Spleen (tissue), 13 donors: ENCODE measurements at places on chromosomes 4 and X. TPM values are rescaled to one million over a fixed set of nuclear protein-coding genes. Genes with fewer than 3 reads are reported as not detected.

The MBTPS2 gene
- 9.8 TPM for total RNA-seq

The MCF2 gene
- 0.81 TPM for total RNA-seq

The ITGB1BP2 gene
- 1.5 TPM for total RNA-seq

The SH3D19 gene
- 13.0 TPM for total RNA-seq

The GPR50 gene
- not detected for total RNA-seq

The KLF8 gene
- total RNA-seq, result 6.3 TPM

The UGT2B10 gene
- not detected for total RNA-seq

The PSAPL1 gene
- not detected for total RNA-seq

The GLOD5 gene
- not detected for total RNA-seq

The RAB9A gene
- 26.4 TPM for total RNA-seq

The CT47B1 gene
- not detected for total RNA-seq

DNA sequence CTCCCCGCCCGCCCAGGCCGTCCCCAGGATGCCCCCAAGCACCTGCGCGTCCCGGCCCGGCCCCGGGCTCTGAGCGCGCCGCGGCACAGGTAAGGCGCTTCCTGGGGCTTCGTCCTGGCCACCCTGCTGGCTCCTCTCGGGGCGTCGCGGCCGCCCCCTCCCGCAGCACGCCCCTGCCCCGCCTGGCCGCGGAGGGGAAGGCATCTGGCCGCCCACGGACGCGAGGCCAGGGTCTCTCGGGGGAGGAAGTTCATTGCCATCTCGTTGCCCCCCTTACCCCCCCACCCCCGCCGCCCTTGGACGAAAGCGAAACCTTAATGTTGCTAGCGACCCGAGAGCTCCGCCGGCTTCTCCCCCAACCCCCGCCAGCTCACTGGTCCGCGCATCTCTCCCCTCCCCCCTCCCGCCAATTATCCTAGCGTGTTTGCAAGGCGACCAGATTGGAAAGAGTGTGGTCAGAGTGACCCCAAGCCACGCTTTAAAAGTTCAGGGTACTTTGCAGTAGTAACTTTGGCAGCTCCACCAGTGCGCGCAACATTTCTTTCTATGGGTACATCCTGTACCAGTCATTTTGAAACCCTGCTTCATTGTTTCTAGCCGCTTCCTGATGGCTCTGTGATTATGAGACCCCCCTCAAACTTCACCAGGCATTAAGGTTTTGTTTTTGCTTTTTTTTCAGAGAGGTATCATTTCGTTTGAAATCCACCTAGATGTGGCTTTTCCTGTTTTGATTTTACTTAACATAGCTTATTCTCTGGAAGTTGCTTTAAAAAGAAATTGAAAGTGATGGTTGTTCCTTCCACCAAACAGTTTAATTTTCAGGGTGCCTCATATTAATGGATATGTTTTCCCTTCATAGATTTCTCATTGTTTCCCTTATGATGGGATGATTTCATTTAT lies 626 bp downstream of the TBC1D1 start:
- DNase-seq, result no peak

DNA sequence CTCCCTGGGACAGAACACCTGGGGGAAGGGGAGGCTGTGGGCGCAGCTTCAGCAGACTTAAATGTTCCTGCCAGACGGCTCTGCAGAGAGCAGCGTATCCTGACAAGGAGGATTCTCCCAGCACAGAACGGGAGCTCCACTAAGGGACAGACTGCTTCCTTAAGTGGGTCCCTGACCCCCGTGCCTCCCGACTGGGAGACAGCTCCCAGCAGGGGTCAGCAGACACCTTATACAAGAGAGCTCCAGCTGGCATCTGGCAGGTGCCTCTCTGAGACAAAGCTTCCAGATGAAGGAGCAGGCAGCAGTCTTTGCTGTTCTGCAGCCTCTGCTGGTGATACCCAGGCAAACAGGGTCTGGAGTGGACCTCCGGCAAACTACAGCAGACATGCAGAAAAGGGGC lies 44.5 kb upstream of the FAAH2 start:
- peak; percentile 50 for DNase-seq

- DNase-seq, result no peak
These were observed 15.0 kb upstream of the PRKX start for GRCh38 chrX:3728454-3728853.

DNA sequence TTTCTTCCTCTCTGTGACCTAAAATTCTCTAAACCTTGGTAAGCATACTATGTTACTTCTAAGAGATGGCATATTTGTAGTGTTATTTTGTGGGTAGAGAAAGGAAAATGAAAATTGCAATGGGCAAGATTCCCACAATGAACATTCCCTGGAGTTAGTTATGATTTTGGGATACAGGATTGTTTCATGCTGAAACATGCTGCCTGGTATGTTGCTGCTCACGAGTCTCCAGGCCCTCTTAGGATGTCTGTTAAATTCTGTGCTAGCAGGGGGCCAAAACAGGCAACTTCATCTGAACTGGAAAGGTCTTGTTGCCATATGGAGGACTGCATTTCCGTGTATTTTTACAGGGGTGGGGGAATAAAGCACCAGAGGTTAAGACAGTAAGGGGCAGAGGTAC lies 18.9 kb upstream of the MSMO1 start:
- no peak for DNase-seq

- DNase-seq, result no peak
These were observed 70.9 kb upstream of the STOX2 start for GRCh38 chr4:183834252-183834651.

DNA sequence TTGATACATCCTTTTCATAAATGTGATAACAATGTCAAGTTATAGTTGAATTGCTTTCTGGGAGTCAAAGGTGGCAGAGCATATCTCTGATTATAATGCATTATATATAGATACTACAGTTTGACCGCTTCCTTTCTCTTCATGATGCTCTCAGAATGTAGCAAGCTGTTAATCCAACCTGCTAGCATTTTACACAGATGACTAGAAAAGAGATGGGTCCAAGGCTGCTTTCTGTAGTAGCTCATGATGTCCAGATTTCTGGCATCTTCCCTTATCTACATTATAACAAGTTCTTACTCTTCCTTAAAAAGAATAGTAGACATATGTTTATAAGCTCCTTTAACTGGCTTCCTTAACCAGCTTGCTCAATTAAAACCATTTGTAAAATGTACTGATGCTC lies 192.0 kb downstream of the NWD2 start:
- no peak for DNase-seq

- DNase-seq, result no peak
These were observed 202.2 kb upstream of the GPRIN3 start for GRCh38 chr4:89509708-89510281.

GRCh38 chr4:38647101-38647819 lies 16.7 kb upstream of the KLF3 start:
- DNase-seq, result no peak

DNA sequence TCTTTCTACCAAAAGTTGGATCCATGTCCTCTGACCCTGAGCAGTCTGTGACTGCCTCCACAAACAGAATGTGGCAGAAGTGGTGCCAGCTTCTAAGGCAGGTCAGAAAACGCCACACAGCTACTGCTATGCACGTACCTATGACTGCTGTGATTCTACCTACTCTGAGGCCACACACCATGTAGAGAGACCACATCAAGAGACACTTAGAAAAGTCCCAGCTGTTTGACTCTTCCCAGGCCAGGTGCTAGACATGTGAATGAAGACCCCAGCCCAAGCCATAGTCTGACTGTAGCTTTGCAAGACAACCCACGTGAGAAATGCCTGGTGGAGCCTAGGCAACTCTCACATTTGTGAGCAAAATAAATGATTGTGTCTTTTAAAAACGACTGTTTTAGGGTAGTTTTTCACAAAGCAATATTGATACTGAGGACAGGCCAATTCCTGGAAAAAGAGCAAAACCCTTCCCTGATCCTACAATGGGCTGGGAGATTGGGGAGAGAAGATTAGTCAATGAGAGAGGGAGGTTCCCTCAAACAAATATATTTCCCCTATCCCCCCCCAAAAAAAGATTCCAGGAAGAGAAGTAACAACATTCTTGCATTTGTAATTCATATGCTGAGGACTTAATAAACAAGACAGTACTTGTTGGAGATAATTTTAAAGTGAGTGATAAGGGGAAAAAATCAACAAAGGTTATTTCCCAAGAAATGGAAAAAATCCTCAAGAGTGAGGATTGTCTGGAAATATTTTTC lies 33.3 kb downstream of the FRYL start:
- no peak for DNase-seq

DNA sequence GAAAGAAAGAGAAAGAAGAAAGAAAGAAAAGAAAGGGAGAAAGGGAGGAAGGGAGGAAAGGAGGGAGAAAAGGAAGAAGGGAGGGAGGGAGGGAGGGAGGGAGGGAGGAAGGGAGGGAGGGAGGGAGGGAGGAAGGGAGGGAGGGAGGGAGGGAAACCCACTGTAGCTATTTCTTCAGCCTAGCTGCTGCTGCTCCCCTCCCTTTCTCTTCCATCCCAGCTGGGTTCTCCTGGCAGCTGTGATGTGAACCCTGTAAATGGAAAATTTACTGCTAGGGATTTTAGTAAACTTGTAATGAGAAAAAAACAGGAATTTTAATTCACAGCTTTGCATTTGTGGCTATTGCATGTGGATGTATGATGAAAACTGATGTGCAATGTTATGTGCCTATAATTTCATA lies 8.0 kb downstream of the NR0B1 start:
- DNase-seq, result no peak

DNA sequence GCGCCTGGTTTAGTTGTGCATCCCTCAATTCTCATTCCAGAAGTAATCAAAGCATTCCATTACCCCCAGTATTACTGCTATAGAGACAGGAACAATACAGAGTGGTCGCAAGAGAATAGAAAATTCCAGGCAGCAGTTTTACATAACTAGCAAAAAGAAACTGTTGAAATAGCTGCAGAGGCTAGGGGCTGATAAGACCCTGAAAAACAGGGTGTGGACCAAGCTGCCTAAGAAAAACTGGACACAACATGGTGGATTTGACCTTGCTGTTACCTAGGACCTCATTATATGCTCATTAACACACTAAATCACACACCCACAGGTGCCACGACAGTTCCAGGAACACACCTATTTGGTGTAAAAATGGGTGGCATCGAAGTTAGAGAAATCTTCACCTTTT lies 15.4 kb downstream of the EPGN start:
- no peak for DNase-seq

- no peak for DNase-seq
These were observed 20.1 kb upstream of the PHEX start for GRCh38 chrX:22012051-22012450.

- no peak for DNase-seq
These were observed 36.7 kb downstream of the LANCL3 start for GRCh38 chrX:37608156-37608555.

DNA sequence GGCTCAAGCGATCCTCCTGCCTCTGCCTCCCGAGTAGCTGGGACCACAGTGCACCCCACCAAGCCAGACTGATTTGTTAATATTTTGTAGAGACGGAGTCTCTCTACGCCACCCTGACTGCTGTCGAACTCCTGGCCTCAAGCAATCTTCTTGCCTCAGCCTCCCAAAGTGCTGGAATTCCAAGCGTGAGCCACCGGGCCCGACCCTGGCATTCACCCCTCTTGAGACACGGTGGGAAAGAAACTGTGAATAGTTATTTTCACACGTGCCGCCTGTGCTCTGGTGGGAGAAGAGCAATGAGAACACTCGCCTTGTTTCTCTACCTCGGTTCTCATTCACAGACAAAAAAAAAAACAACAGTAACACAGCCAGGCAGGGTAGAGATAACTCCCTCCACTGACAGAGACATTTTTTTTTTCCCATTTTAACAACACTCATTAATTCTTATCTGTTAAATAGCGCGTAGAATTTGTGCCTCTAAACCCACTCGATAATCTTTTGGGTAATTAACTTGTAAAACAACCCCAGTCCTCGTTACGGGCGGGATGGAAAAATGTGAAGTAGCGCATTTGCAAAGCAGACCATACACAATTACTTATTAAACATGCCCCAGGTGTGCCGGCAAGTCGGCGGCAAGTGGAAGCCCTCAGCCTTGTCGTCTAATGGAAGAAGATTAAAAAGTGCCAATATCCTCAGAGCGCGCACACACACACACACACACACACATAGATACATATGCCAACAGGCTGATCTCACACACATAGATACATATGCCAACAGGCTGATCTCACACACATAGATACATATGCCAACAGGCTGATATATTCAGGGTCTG lies 103.3 kb downstream of the DHRSX start:
- no peak for DNase-seq

- DNase-seq, result no peak
These were observed 163.6 kb upstream of the KLF3 start for GRCh38 chr4:38500433-38500832.
